ENCODE measurements at places on chromosomes 2 and 18. TPM values are rescaled to one million over a fixed set of nuclear protein-coding genes. Genes with fewer than 3 reads are reported as not detected.

GRCh38 chr18:48942554-48943261 lies 8.1 kb downstream of the SMAD7 start:
- DNase-seq: peak; percentile 82

- DNase-seq: peak; percentile 54
Observed at GRCh38 chr2:239596253-239596652, 195.4 kb upstream of the HDAC4 start.

DNA sequence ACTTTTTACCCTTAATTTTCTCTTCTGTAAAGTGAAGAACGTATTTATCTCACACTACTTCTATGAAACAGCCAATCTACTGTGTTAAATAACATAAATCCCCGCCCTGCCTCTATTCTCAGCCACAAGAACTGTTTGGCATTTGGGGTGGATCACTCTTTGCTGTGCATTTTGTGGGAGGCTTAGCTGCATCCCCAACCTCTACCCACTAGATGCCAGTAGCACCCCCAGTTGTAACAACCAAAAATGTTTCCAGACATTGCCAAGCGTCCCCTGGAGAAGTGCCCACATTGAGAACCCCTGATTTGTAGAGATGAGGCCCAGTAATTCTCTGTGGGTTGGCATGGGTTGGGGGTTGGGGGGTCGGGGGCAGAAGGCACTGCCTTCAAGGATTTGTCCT lies 94.7 kb upstream of the BOD1L2 start:
- no peak for DNase-seq

GRCh38 chr18:10851824-10852319 lies 297.5 kb downstream of the PIEZO2 start:
- DNase-seq: peak; percentile 84

DNA sequence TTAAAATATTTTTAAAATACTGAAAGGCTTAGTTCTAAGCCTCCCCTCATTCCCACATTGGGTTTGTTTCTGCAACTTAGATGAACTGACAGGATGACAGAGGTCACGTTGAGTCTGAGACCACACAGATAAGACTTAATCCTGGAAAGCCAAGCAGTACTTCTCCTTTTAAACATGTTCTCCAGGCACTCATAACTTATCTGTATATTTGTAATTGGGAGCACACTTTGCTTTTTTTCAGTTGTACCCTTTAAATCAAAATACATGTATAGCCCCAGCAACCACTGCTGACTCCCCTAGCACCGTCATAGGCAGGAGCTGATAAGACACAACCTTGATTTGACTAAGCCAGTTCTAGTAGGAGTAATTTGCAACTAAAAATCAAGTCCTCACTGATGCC lies 394.8 kb downstream of the PID1 start:
- DNase-seq: no peak

DNA sequence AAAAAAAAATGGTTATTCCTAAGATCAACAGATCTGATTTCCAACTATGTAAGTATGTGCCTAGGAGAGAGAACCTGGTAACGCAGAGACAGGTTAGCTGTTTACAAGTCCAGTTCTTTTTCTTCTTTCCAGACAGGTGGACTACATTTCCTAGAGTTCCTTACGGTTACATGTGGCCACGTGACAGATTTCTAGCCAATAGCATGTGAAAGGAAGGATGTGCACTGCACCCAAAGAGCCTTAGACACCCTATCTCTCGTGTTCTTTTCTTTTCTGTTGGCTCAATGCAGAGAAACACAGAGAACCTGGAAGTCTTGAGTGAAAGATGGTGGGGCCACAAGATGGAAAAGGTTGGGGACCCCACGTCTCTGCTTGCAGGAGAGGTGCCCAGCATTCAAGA lies 375.9 kb downstream of the TNS1 start:
- DNase-seq: no peak

Gene PLEK
- total RNA-seq: 13.2 TPM

Gene POTEE
- not detected for total RNA-seq

All from stomach (tissue), 19 donors.